MV-4-11 (cell line): ENCODE measurements at places on chromosomes 6 and 20.

DNA sequence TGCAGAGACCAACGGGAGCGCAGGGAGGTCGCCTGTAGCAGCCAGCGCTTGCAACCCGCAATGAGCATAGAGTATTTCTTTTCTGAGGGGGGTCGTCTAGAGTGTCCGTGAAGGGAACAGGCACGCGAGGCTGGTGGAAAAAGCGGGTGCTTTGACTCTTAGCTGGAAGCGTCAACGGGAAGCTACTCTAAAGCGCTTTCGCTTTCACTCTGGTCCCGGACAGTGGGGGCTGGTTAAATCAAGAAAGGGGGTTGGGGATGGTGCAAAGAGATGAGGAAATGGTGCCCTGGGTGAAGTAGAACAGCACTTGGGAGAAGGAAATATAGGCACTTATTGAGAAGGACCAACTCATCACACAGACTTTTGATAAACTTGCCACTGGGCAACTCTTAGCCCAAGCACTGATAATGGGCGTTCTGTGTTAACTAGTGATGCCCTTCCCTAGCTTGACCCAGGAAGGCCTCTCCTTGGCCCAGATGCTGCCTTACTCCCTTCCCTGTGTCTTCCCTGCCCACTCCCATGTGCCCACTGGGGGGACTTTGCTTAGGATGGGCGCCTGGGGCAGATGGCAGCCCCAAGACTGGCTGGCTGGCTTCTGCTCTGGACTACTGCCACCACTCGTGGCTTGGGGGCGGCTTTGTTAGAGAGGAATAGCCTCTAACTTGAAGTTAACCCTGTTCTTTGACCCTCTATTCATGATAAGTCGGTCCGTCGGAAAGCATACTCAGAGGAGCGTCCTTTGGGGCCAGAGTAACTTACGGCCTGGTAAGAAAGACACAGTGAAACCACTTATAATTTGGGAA is 585 bp downstream of the PSMB9 start:
- DNase-seq, result peak; percentile 60

DNA sequence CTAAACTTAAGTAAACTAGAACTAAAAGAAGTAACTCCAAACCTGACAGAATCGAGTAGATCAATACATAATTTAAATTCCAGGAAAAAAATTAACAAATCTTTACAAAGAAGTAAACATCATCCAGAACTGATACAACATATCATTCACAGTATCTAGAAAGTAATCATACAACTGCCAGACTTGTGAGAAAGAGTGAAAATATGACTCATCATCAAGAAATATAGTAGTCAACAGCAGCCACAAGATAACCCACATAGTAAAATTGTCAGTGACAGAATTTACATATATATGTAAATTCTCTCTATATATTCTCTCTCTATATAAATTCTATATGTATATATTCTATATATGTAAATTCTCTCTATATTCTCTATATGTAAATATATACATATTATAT is 242.8 kb upstream of the RGS17 start:
- DNase-seq, result no peak

GRCh38 chr6:7624796-7625710 is 35.1 kb downstream of the SNRNP48 start:
- DNase-seq, result peak; percentile 88

DNA sequence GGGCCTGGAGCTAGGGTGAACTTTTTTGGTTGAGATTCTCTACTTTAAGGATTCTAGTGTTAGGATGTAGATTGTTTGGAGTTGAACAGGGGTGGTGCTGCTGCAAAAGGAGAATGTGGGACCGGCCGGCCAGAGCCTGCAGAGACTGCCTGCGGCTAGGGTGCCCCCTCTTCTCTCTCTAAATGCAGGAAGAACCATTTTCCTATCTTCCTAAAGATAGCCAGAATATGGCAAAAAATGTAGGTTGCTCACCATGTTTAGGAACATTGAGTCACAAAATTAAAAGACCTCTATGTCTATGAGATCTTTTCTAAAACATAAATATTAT is 39.5 kb downstream of the BICRAL start:
- no peak for DNase-seq

GRCh38 chr6:14799928-14800327 is 445.9 kb upstream of the JARID2 start:
- DNase-seq, result peak; percentile 80

DNA sequence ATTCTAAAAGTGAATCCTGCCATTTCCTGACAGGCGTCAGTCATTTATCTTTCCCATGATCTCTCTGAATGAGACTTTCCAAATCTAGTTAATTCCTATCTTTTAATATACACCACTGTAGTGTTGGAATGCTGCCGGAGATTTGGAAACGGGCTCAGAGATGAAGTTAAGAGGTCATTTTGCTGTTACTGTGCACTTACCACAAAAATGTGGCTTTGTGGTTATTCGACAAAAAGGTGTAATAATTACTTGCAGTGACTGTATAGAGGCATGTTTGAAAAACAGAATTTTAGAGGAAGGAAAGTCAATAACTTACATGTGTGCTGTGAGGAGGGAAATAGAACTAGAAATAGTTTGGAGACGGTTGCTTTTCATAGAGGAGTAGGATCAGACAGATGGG is 460.2 kb upstream of the BTBD3 start:
- DNase-seq, result no peak

DNA sequence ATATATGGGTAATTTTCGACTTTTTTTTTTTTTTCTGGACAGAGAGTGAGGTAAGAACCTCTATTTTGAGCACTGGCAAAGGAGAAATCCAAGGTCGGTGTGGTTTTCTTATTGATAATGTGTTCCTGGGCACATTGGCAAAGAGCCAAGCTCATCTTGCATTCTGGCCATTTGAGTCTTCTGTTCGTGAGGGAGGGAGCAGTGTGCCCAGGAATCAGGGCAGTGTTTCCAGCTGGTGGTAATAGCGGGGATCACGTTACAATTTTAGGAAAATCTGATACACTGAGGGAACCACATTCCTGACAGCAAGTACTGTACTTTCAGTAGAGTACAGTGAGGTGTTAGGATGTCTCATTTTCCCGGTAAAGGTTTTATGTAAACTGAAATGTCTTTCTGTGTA is 442.3 kb upstream of the MAP3K7 start:
- no peak for DNase-seq

GRCh38 chr6:105389543-105389942 is 13.3 kb downstream of the PREP start:
- DNase-seq, result no peak

- no peak for DNase-seq
Observed at GRCh38 chr20:56801971-56802755, 173.1 kb downstream of the TFAP2C start.

- no peak for DNase-seq
Observed at GRCh38 chr6:53888931-53889330, 94.1 kb downstream of the LRRC1 start.

GRCh38 chr20:8062756-8063155 is 43.2 kb upstream of the TMX4 start:
- DNase-seq, result no peak

DNA sequence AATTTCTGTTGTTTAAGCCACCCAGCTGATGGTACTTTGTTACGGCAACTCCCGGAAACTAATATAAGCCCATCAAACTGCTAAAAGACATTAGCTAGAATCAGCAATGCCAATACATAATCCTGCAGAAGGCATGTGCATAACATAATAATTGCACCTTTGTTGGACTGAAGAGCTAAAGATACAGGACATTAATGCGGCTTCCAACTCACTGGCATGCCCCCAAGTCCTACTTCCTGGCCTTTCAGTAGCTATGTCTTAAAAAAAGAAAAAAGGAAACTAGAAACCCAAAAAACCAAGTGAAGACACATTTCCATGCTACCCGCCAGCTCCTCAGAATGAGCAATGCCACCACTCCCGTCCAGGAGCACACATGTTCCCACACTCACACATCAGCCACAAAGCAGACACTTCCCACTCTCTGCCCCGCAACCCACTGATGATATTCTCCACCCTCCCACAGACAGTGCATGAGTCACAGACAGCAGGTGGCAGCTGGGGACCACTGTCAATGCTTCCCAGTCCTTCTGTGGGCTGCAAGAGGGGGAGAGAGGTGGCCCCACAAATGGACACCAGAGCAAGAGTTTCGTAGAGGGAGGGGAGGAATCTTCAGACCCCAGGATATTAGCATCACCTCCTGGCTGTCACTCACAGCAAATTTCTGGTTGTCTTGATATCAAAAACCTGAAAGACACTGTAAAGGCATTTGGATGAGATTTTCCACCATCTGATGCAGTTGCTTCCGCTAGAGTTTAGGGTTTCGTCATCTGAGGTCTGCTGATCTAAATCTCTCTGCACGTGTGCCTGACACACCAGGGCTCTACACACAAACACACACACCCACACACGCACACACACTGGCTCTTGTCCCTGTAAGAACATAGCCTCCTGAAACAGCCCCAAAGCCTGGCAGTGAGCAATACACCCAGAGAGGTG is 32.8 kb downstream of the GFOD1 start:
- peak; percentile 93 for DNase-seq

DNA sequence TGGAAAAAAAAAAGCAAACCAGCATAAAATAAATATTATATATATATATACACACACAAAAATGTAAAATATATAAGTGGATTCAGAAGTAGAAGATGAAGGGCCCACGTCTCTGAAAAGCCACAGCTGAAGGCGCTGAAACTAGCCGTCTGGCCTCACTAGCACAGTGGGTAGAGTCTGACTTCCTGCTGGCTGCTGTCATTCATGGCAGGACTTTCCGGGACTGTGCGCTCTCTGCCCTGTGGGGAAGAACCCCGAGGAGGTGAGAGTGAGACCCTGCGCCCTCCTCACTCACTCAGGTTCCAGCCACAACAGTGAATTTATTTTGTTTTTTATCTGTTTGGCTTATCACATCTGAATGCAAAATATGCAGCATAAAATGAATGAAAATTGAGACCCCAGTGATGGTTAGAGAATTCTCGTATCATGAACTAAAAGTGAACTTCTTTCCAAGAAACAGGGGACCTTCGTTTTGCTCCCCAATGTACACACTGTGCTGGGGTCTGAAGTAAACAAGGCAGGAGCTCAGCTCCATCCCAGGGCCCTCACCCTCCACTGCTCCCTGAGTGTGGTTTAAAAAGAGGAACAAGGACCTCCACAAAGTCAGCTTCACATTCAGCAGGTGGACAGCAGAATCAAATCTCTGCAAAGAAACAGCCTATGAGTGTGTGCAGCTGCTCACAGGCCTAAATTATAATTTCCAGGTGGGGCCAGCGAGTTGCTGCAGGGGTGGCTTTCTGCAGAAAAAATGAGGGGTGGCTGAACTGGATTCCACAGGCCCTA is 1.3 kb upstream of the RAMACL start:
- peak; percentile 71 for DNase-seq

- DNase-seq, result no peak
Observed at GRCh38 chr20:36277546-36277945, 28.6 kb upstream of the DLGAP4 start.

DNA sequence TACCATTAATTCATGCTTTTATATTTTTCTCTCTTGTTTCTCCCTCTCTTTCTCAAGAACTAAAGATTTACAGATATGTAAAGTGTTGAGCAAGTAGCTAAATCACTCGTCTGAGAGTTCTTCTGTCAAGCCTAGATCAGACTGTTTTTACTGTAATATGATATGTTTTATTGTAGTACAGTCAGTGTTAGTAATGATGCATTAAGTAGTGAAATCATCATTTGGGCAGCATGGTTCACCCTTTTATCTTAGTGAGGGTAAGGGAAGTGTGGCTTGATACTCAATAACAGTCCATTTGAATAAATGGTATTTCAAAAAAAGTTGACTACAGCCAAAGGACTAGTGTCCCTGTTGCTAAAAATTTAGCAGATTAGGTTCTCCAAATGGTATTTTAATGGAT is 9.2 kb downstream of the CYB5R4 start:
- no peak for DNase-seq

- DNase-seq, result peak; percentile 92
Observed at GRCh38 chr20:60057866-60058807, 99.9 kb downstream of the CDH26 start.

- DNase-seq, result no peak
Observed at GRCh38 chr6:113762641-113763040, 94.5 kb upstream of the MARCKS start.

- no peak for DNase-seq
Observed at GRCh38 chr6:159866286-159867247, 24.2 kb upstream of the MAS1 start.

DNA sequence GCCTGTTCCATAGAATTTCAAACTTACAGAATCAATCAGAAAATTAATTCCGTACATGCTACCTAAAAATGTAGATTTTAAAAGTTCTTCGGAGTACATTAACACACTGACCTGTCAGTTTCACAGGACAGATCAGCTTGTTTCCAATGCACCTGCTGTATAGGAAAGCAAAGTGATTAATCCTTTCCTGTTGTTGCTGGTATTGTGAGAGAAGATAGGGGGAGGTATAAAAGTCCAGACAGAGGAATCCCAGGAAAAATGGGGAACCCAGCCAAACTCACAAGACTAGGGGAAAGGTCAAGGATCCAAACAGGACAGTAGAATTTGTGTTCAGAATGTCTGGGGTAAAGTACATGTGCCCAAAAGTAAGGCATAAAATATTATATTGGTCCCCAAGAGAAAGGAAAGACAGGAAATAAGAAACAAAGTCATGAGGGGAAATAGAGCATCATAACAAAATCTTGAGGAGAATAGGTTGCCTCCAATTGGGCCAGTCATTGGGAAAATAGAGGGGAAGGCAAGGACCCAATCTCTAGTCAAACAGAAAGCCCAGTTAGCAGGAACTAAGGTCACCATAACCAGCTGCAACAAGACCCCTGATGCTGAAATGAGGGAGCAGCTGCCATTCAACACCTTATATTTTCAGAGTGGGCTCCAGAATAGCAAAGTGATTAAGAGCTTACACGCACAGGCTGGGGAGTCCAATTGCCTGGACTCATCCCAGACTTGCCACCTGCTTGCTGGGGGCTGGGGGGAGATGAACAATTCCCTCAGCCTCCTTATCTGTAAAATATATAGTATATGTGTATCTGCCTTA is 10.3 kb downstream of the FILIP1 start:
- DNase-seq, result no peak

- no peak for DNase-seq
Observed at GRCh38 chr20:3472105-3472504, 1.3 kb downstream of the ATRN start.

- DNase-seq, result no peak
Observed at GRCh38 chr6:53603386-53604116, 58.6 kb upstream of the GCLC start.

GRCh38 chr6:108561742-108562502 is 1.2 kb downstream of the FOXO3 start:
- no peak for DNase-seq

DNA sequence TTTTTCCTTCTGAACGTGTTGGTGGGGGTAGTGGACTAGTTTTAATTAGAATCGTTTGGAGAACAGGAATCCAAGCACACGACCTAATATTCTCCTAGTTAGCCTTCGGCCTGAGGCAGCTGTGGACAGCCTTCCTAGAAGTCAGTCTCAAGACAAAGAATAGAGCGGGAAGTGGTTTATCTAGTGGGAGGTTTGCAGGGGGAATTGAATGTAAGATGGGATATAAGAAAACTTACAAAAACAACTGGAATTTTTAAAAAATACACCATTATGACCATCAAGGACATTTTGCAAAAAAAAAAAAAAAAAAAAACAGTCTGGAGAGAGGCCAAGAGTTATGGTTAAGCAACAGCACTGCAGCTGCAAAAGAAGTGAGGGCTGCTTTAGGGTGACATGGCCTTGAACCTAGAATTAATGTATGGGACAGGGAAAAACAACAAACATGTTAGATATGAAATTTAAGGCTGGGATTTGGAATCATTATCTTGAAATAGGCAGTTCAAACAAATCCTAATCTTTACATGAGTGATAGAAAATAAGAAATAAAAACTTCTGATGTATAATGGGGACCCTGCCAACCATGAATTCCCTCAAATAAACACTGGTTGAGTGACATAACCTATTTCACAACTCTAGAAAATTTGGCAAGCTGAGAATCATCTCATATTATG is 40.2 kb downstream of the PLAGL1 start:
- DNase-seq, result peak; percentile 83
